ENCODE measurements at places on chromosomes 11 and 22.

DNA sequence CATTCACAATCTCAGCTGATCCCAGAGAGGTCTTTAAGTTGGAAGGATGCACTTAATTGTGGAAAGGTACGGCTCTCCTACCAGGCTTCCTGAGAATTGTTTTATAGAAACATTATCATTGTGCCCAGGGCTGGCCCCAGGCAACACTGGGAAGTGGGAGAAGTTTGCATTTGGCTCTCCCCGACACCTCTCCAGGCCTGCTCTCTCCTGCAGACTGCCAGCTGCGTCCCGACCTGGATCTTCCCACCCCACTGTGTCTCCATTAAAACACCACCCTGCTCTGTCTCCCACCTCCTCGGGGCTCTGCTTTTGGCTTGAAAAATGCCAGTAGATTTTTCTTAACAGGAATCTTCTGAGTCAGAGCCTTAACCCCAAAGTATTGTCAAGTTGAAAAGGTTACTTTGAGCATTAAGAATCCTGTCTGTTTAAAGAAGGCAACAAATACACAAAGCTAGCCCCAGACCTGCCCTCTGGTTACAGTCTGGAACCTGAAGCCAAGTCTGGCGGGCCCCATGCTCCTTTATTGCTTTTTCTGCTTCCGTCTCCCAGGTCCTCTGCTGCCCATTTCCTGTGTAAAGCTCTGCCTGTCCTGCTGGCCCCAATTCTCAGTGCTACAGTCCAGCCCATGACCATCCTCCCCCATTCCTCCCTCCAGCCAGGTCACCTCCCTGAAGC is 530.2 kb downstream of the SOX6 start:
- no peak for DNase-seq

DNA sequence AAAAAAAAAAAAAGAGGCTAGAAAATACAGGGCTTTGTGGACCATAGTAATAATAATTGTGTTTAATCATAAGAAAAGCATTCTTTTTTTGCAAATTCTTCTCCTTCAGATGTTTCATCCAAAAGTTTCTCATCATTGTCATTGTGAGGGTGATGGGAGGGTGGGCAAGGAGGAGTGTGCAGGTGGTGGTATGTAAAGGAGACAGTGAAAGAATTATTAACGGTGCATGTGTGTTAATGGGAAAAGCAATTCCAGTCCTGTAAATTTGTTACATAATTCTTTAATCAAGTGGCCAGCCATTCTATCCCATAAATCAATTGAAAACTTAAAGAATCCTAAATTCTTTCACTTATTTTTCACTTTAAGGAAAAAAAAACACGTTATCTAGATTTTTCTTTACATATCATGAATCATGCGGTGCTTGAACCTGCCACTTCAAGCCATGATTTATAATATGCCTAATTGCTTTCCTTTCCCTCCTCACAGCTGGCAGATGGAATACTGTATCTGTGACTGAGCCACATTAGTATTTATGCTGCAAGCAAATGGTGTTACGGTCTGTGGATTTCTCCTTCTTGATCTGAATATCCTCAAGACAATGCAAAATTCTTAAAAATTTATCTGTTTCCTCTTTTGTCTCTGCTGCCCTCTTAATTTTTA is 318.5 kb downstream of the JRKL start:
- no peak for DNase-seq

DNA sequence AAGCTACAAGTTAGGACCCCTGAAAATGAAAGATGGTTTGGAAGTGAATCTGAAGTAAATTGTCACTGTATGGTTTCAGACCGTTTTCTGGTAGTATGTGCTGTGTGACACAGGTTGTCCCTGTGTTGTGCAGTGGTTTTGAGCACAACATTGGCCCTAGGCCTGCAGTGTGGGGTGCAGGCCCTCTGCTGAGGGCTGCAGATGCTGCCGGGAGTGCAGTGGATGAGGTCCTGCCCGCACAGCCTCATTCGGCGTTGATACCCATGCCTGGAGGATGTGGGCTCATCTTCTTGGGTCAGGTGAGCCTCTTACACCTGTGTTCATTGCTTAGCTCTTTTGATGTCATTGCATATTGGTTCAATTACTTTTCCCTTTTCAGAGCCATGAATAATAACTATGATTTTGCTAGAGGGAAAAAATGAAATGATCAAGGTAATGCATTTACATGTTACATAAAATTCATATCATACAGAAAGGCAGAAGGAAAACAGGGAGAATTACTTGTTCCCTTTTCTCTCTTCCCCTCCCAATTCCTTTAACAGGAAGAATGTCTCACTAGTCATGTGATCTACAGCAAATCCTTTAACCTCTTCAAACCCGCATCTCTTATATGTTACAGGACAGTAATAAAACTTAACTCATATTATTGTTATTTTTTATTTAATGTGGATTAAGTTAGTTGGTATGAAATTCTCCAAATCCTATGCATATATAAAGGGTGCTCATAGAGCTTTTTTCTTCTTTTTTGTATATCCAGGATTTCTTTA is 48.7 kb downstream of the PTPRJ start:
- no peak for DNase-seq

DNA sequence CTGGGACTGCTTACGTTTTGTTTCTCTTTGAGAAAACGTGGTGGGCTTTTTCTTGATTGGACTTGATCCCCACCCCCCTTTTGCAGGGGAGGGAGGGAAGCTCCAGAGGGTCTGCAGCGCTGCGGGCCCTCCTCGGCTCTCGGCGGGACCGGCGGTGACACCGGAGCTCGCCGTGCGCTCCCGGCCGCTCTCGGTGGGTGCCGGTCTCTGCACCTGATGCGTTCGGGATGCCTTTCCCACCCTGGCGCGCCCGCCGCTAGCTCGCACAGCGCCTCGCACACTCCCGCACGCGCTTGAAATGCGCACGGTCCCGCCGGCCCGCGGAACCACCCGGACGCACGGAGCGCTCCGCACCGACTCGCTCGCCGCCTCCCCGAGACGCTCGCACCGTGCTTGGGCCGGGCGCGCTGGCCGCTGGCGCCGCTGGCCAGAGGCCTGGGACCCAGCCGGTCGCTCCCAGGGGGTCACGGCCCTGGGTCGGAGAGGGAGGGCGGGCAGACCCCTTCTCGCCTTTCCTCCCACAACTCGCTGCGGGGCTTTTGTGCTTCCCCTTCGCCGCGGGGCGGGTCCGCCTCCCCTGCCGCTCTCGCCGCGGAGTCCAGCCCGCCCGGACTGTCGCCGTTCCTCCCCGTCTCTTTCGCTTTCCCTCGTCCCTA is 1.0 kb downstream of the ZBTB16 start:
- peak; percentile 47 for DNase-seq

DNA sequence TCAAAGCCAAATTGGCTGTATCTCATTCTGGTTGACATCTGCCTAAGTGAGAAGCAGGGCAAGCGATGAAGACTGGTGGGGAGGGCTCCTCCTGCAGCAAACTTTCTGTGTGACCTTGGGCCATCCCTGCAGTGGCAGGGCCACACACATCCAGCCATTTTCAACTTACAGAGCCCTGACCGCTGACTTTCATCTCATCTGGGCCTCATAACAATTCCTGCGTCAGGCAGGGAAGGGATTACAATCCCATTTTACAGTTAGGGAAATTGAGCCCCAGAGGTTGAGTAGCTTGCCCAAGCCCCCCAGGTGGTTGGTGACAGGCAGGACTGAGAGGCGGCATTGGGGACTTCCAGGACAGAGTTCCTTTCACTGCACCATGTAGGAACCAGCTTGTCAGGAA is 21.9 kb downstream of the TPBGL start:
- DNase-seq: no peak

DNA sequence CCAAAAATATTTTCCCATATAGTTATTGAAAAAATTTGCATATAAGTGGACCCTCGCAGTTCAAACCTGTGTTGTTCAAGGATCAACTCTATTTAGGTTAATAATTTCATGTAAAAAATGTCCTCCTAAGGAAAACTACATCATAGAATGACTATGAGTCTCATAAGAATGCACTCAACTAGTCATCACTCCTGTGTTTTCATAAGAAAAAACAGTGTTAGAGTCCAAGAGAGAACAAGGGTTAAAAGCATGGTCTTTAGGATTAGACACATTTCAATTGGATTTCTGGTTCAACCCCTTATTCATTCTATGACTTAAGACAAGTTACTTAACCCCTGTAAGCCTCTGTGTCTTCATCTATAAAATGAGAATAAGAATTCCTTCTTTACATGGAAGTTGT is 5.1 kb downstream of the PARVA start:
- no peak for DNase-seq

DNA sequence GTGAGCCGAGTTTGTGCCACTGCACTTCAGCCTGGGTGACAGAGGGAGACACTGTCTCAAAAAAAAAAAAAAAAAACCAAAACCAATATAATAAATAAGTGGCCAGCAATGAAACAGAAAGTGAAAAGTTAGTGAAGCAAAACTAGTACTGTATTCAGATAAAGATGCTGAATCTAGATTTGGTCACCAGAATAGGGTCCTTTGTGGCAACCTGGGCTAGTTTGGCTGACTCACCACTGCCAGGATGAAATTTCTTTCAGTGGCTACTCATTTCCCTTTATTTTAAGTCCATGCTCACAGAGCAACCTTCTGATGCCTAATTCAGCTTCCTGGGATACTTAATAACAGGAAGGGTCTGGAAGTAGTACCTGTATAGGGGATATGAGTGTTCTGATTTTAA is 26.0 kb downstream of the LIMK2 start:
- DNase-seq: no peak

- no peak for DNase-seq
These were observed 27.9 kb downstream of the CELSR1 start for GRCh38 chr22:46509416-46510089.

DNA sequence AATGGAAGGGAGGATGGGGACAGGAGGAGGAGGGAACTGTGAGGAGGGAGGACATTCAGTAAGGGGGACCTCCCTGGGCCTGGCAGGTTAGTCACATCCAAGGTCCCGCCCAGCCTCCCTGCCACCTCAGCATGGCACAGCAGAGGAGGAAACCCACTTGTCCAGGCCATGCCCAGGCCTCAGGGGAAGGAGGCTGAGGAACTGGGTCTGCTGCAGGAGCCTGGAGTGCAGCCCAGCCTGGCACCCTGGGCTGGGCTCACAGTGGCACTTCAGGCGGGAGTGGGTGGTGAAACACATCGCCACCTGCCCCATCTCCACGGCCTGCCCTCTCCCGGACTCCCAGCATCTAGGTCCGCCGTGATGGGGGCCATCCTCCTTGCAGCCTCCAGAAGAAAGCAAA is 17.2 kb upstream of the KLHL35 start:
- DNase-seq: no peak

DNA sequence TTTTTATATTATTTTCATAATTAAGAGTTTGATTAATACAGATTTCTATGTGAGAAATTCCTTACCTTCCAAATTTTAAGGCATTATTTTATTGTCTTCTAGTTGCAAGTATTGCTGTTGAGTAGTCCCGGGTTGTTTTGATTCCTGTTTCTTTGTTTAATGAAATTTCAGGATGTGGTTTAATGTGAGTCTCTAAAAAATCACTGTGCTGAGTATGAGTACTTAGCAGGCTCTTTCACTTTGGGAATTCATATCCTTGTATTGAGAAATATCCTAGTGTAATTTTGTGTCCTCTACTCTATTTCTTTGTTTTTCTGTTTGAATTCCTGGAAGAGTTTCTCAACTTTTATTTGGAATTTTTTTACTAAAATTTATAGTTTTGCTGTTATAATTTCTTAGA is 113.2 kb downstream of the TMEM135 start:
- DNase-seq: no peak

DNA sequence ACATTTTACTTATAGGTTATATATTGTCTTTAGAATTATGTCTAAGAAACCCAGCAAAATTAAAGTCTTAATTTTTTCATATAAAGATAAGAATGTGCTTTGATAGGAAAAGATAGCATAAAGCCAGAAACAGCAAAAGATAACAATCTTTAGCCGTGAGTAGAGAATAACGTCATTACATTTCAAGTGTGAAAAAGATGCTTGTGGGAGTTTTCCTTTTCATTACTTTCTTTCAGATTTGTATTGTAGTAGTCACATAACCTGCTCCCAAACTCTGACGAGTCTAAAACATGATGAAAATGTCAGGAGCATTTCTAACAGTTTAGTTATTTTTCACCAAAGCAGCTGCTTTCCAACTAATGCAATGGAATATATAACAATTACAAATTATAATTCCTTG is 31.3 kb downstream of the ARFGAP3 start:
- DNase-seq: no peak

GRCh38 chr22:36017651-36018091 is 11.0 kb downstream of the RBFOX2 start:
- no peak for DNase-seq

GRCh38 chr11:6319704-6320410 is 444 bp downstream of the CAVIN3 start:
- DNase-seq: peak; percentile 47

GRCh38 chr22:48891688-48892577 is 935.7 kb downstream of the BRD1 start:
- no peak for DNase-seq

- no peak for DNase-seq
These were observed 45.2 kb downstream of the MYEOV start for GRCh38 chr11:69339041-69339733.

GRCh38 chr11:131678658-131679340 is 308.4 kb downstream of the NTM start:
- DNase-seq: no peak

DNA sequence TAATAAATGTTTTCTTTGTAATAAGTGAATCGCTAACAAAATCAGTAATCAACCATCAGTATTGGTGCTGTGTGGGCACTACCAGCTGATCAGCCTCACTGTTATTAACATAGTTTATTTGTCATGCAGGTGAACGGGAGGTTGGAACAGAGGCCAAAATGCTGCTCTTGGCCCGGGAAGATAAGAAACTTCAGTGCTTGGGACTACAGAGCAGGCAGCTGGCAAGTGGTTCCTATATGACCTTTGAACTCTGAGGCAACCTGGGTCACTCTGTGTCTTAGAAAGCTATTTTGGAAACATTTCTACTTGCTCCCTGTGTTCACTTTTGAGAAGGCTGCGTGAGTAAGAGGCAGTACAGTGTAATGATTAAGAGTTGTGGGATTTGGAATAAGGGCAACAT is 36.5 kb upstream of the DNAJB13 start:
- no peak for DNase-seq

DNA sequence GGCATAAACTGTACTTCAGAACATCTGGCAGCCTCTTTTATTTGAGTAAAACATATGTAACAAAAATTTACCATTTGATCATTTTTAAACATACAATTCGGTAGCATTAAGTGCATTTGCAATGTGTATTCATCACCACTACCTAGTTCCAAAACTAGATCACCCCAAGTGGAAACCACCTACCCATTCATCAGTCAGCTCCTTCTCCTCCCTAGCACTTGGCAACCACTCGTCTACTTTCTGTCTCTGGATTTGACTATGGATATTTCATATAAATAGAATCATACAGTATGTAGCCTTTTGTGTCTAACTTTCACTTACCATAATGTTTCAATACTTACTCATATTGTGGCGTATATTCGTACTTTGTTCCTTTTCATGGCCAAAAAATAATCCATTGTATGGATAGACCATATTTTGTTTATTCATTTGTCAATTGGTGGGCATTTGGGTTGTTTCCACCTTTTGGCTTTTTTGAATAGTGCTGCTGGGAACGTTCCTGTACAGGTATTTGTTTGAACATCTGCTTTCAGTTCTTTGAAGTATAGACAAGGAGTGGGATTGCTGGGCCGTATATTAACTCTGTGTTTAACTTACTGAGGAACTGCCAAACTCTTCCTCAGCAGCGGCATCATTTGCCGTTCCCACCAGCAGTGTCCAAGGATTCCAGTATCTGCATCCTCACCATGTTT is 27.2 kb upstream of the ADORA2A start:
- DNase-seq: no peak

- no peak for DNase-seq
These were observed 48.8 kb downstream of the GDPD4 start for GRCh38 chr11:77252555-77253270.

GRCh38 chr11:10322830-10323792 is 18.2 kb downstream of the ADM start:
- peak; percentile 61 for DNase-seq

All from activated T-cell treated with anti-CD3 and anti-CD28 coated beads, Interleukin-2, amount 50 U/mL, for 72 hours (primary cell).